ENCODE measurements at places on chromosomes 1 and 21.

- DNase-seq = no peak
These were observed 304.8 kb downstream of the AJAP1 start for GRCh38 chr1:4959216-4959615.

DNA sequence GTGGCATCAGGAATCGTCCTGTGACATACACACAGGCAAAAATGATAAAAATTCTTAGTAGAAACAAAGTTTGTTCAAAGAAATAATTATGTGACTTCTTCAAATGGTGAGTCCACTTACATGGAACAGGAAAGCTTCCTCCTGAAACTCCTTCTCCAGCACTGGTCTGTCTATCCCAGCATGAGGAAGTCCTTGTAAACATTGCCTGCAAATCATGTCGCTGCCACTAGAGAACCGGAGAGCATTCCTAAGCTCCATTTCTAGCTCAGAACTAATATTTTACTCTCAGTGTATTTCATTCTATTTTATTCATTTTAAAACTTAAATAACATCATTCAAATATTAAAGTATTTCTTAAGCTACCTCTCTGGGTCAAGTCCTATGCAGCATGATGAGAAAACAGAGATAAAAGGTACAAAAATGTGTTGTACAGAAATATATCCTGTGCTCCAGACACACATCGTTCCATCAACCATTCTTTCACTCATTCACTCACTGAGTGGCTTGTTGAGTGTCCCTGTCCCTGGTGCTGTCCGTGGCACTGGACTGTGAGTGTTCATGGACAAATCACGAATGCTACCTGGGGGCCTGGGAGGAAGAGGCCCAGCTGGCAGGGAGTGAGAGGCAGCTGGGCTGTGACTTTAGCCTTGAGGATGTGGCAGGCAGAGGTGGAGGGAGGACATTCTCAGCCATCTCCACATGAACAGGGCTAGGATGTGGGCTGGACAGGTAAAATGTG lies 10.0 kb downstream of the CYP4A22 start:
- DNase-seq = no peak

- no peak for DNase-seq
These were observed 22.0 kb downstream of the PHGDH start for GRCh38 chr1:119733754-119734153.

DNA sequence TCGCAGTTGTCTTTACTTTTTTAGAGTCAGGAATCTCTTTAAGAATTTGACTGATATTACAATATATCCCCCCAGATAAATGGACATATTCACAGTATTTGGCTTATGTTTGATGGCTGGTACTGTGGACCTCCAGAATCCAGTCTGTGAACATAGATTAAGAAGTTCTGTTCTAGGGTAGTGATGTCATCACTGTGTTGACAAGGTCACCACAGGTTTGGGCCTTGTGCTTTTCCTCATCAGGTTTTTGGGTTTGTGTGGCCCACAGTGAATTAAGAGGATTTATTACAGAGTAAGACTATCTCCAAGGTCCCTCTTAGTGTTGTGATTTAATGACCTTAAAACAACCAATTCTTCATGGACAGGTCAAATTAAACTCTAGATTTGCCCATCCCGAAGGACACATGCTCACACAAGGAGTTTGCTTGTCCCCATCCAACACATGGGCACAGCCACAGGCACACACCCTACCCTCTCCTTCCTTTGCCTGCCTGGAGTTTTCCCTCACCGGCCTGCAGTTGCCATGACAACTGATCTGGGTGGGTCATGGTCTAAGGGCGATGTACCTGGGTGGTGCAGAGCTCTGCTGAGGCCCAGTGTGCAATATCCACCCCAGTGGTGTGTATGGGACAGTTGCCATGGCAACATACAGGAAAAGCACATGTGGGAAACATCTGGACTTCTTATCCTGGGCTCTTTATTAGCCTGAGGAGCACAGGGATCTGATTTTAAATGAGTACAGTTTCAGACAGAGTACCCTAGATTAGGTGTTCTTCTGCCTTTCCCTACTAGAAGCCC lies 98.6 kb downstream of the NAV1 start:
- DNase-seq = no peak

DNA sequence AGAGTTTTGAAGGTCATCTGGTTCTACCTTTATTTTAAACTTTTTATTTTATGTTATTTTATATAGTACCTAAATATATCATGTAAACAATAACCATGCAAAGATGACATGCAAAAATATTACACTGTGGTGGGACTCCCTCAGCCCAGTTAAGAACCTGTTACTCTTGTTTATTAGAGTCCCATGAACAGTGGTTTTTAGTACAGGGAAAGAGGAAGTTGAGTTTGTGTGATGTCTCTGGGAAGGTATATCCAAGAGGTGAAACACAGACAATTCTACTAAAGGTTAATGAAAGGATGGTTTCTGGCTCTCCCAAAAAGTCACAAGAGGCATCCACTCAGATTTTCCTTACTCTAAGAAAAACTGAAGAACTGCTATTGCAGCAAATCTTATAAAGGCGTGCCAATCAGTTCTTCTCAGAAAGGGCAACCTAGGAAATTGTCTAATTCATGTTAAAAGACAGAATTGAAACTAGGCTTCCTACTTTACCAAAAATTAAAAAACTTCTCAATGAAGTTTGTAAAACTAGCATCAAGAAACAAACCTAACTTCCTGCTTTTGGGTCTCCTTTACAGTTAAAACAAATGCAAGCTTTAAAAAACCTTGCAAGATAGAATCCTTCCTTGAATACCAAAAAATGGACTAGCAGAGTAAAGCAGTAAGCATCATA lies 19.9 kb downstream of the GFI1 start:
- DNase-seq = no peak

GRCh38 chr1:8361198-8361849 lies 43.4 kb downstream of the SLC45A1 start:
- DNase-seq = no peak

DNA sequence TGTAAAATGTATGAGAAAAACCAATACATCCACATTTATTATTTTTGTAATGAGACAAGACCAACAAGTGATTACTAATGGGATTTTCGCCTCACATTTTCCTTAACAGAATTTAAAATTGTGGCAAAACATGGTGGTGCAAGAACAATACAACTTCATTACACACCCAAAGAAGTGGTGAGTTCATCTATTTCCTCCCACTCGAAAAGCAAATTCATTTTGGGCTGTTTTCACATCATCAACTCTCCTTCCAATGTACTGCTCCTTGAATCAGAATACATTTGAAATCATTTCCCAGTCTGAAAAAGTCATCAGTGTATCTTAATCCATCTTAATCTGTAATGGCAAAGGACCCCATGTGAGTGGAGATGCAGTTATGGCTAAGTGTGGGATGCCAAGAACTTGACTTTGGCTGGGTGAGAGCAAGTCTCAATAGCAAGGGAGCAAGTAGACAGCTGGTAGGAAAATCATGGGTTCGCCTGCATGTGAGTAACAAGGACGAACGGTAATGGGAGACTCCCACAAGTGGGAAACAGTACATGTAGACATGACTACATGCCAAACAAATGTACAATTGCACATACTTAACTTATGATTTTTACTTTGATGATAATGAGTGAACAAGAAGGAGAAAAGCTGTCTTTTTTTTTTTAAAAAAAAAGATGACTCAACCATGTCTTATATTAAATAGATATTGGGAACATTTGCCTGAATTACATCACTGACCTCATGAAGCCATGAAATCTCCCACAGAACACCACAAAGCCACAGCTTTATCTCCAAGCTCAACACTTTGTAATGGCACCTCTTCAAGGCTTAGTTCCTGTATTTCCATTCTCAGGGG lies 46.0 kb downstream of the RUNX1 start:
- DNase-seq = no peak

Measured in right renal pelvis (tissue), 4 donors.